ENCODE measurements at places on chromosomes 3 and 15.

GRCh38 chr3:39962581-39962980 lies 153.2 kb downstream of the MYRIP start:
- DNase-seq: no peak

- no peak for DNase-seq
Measured at GRCh38 chr3:80051602-80051962, 283.8 kb upstream of the ROBO1 start.

- no peak for DNase-seq
Measured at GRCh38 chr3:53842436-53843194, 3.6 kb downstream of the CHDH start.

DNA sequence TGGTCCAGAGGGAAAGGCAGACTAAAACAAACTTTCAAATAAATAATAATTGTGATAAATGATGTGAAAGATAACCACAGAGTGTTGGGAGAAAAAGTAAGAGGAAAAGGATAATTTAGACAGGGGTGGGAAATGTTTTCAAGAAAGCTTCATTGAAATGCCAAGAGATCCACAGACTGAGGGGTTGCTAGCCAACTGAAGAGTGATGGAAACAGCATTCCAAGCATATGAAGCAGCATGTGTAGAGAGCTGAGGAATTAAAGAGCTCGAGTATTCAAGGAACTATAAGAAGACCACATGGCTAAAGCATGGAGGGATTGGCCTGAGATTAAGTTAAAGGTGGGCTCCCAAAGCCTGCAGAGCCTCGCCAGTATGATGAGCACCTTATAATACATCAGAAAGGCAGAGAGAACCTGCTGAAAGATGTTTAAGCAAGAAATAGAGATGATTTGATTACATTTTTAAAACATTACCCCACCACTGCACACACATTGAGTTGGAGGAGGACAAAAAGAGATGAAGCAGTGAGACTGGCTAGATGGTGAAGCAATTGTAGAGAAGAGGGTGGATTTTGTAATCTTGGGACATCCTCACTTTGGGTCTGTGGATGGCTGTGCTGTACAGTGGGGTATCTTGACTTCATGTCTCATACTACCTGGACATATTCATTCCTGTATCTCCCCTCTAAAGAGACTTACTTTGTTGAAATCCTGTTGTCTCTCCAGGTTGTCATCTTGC lies 100.8 kb downstream of the STAC start:
- DNase-seq: no peak

DNA sequence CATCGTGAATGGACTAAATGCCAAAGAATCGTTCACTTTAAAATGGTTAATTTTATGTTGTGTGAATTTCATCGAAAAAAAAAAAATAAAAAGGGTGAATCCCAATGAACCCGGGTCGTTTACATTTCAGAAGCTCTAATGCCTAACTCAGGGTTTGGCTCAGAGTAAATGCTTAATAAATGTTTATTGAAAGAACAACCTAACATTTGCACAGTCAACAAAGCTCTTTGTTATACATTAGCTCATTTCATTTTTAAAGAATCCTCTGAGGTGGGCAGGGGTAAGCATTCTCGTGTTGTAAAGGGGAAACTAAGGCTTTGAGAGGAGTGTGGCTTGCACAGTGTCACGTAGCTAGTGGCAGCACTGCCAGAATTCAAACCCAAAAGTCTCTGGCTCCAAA lies 109.5 kb downstream of the RPLP1 start:
- DNase-seq: no peak

- DNase-seq: no peak
Measured at GRCh38 chr15:75325922-75326321, 9.9 kb upstream of the COMMD4 start.

DNA sequence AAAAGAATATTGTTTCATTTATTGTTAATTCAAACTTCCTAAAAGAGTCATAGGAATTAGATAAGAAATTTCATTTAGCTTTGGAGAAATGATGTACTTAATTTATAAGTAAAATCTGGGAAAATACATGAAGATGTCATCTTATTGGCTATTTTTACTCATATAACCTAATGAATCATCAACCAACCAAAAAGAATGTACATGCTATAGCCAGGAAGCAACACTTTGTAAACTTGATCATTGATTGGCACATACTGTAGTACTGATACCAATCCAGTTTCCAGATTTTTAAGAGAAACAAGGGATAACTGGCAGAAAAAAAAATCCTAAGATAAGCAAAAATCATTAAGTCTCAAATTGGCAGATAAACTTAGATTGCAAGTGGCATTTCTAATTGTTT lies 207.9 kb upstream of the CDIN1 start:
- no peak for DNase-seq

GRCh38 chr3:136885357-136886213 lies 23.6 kb downstream of the NCK1 start:
- peak; percentile 54 for DNase-seq

DNA sequence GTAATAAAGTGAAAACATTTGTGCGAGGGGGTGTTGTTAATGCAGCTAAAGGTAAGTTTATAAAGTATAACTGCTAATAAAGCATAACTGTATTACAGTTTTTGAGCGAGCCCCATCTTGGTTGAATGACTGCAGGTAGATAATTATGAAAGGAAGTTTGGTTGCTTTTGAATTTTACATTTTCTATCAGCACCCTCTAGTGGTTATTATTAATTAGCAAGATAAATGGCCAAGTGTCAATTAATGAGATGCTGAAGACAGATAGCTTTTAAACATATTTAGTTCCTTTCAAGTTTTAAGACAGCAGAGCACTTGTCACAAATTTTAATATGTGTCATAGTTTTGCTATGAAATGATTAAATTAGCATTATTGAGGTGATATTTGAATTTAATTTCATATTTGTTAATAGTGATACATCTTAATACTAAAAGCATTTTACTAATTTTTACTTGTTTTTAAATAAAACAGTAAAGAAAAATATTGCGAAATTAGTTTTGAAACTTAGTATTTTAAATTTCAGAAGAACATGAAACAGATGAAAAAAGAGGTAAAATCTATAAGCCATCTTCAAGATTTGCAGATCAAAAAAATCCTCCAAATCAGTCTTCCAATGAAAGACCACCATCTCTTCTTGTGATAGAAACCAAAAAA lies 15.1 kb downstream of the U2SURP start:
- DNase-seq: no peak

- peak; percentile 43 for DNase-seq
Measured at GRCh38 chr3:184727357-184728009, 15.6 kb upstream of the MAGEF1 start.

DNA sequence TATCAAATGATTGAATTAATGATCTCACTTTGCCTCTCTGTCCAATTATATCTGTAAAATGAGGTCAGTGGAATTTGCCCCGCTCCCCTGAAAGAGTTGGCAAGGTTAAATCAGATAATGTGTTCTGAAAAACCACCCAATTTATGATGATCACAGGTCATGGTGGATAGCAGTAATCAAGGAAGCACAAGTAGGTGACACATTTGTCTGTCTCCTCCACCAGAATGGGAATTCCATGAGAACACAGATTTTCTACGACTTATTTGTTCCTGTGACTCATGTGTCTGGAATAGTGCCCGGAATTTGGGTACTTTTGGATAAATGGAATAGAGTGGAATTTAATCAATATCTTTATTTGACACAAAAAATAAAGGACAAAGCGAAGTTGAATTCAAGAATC lies 220.9 kb upstream of the SUCLG2 start:
- no peak for DNase-seq

GRCh38 chr3:59775106-59775505 lies 725.3 kb upstream of the CFAP20DC start:
- DNase-seq: no peak

DNA sequence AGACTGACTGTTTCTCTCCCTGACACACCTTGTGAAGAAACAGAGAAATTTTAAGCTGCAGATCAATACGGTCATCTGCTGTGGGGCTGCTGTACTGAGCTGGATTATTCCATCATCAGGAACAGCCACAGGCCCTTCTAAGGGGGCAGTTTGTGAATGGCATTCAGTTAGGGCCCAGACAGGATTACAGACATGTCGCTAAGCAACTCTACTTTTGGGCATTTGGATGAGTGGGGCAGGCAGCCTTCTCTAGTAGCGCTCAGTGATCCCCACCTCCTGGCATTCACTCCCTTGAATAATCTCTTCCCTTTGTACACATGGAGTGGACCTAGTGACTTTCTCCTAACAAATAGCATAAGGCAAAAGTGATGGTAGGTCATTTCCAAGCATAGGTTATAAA lies 144.4 kb upstream of the RARB start:
- no peak for DNase-seq

- no peak for DNase-seq
Measured at GRCh38 chr3:144770915-144771351, 799.3 kb downstream of the DIPK2A start.

- no peak for DNase-seq
Measured at GRCh38 chr15:40137303-40138200, 23.3 kb upstream of the BUB1B start.

- no peak for DNase-seq
Measured at GRCh38 chr3:82494977-82495489, 733.6 kb upstream of the GBE1 start.

DNA sequence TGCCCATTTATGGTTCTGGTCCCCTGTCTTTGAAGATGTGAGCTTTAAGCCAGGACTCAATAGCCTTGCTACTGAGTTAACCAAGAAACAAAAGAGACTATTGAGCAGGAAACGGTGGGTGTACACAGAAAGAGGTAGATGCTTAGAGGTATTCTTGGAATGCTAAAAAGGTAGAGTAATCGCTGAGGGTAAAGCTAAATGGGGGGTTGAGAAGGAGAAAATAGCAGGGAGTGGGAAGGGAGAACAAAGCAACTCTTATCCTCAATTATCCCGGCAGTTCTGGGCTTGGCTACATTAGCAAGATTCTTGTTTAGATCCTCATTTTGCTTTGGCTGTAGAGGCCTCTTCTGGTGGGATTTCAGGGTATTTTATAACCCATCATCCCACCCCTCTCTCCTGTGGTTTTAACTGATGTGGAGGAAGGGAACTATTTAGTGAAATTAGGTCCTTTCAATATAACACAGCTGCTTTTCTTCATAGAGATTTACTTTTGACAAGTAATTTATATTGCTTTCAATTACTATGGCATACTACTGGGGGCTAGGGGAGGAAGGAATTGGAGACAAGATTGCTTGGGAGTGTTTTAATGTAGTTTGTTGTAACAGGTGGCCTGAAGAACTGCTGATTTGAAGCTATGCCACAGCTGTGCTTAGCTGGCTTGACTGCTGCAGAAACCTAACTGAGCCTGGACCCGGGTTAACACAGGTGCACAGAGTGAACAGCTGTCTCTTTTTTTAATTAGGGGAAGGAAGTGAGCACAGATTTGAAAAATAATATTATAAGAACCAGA lies 234.3 kb upstream of the CCDC54 start:
- DNase-seq: no peak

- DNase-seq: no peak
Measured at GRCh38 chr3:64148955-64149653, 76.2 kb downstream of the PRICKLE2 start.

GRCh38 chr3:100060685-100061484 lies 53.4 kb downstream of the FILIP1L start:
- DNase-seq: peak; percentile 21

GRCh38 chr3:152328841-152329240 lies 60.1 kb downstream of the MBNL1 start:
- DNase-seq: no peak

GRCh38 chr3:52572221-52572620 lies 35.8 kb downstream of the UQCC5 start:
- no peak for DNase-seq

DNA sequence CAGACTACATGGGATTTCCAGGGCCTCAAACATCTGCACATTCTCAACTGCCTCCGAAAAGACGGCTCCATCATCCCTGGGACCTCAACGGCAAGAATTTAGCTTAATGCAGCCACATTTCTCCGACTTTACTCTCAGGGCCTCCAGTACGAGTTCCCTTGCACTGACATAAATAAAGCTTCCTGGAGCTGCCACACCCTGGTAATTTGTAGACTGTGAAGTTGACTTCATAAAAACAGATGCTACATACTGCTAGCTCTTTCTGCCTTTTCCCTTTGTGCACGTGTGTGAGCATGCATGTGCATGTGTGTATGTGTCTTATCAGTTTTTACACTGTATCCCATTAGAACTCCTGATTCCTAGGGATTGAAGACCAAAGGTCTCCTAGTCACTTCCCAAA lies 122.7 kb downstream of the NTRK3 start:
- DNase-seq: no peak

DNA sequence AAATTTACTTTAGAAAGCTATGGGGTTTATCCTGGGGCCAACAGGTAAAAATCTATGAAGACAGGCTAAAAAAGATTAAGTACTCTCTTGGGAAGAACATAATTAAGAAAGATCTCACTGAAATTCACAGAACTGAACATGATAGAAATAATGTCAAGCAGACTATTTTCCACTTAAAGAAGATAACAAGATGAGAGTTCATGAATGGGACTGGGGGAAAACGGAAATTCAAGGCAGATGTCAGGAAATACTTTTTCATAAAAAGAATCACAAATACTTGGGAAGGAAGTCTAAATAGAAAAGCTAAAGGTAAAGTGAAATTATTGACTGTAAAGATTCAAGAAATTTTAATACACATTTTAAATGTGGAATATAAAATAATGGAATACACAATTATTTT lies 737.6 kb downstream of the EPHA3 start:
- DNase-seq: no peak

All from CD4-positive, alpha-beta T cell treated with Interferon alpha-2 for 1 hour (primary cell).